ENCODE measurements at places on chromosomes 3 and 15.

DNA sequence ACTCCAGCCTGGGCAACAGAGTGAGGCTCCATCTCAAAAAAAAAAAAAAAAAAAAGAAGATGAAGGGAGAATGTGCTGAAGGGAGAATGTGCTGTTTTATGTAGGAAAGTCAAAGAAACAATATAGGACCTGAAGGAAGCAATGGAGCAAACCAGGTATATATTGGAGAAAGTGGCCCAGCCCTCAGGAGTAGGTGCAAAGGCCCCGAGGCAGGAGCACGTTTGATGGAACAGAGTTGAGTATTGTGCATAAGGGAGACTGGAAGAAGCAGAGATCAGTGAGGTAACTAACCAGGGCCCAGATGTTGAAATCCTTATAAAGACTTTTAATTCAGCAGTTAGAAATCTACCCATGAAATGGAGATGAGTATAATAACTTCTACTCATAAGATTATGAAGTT, 79.6 kb downstream of the MAP2K5 start:
- DNase-seq: no peak

DNA sequence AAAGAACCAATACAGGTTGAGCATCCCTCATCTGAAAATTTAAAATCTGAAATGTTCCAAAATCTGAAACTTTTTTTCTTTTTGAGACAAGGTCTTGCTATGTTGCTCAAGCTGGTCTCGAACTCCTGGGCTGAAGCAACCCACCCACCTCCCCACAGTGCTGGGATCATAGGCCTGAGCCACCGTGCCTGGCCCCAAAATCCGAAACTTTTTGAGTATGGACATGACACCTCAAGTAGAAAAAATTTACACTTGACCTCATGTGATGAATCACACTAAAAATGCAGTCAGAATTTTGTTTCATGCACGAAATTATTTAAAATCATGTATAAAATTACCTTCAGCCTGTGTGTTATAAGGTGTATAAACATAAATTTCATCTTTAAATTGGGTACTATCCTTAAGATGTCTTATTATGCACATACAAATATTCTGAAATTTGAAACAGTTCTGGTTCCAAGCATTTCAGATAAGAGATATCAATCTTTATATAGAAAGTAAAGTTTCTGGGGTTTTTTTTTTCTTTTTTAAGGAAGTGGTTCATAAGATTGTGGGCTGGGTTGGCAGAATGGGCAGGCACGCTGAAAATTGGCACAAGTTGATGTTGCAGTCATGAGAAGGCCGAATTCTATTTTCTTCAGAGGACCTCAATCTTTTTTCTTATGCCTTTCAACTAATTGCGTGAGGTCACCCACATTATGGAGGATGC, 72.5 kb downstream of the SPRED1 start:
- no peak for DNase-seq

DNA sequence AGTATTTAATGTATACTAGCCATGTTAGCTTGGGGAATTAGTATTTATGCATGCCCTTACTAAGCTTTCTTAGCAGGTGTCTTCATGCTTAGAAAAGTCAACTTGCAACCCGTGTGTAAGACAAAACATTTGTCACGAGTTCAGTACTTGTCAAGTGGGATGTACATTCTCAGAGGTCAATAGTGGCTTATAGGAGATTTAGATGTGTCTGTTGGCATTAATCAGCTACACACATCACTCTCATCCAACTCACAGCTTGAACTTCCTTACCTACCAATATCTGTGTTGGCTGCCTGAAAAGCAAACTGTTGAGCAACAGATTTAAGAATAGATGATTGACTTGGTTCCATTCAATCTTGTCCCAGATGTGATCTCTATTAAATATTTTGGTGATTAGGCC, 109.5 kb downstream of the ROBO2 start:
- no peak for DNase-seq

DNA sequence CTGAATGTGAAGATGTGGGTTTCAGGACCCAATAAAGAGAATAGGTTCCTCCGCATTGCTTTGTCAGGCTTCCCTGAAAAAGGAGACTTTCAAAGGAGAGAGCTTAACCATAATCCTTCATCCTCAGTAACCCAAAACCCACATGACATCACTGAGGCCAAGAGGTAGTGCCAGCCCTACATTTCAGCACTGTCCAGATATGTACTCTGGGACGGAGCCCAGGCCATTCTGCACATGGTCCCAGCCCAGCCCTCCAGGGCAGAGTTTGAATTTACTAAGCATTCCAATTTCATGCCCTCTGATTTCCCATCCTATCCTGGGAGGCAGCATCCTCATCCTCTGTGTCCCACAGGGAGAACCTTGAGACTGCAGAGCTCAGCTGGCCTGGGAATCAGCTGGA, 210.5 kb downstream of the GABRB3 start:
- DNase-seq: no peak

DNA sequence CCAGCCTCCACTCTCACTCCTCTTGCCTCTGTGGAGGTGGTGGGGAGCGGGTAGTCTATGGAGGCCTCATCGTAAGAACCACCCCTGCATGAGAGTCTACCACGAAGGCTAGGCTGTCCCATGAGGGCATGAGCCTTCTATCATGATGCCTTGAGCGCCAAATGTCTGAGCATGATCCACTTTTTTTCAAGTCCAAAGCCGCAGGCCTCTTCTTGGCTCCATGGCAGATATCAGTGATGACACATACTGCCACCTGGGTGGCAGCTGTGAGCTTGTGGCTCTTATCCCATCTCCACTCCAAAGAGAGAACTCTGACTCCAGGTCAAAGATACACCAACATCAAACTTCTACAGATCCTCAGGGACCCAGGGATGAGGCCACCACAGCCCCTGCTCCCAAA, 13.5 kb downstream of the POC1A start:
- DNase-seq: no peak

- no peak for DNase-seq
These were observed 4.8 kb downstream of the GLYCTK start for GRCh38 chr3:52292247-52293065.

- no peak for DNase-seq
These were observed 244.5 kb downstream of the CACNA2D3 start for GRCh38 chr3:54366839-54367238.

DNA sequence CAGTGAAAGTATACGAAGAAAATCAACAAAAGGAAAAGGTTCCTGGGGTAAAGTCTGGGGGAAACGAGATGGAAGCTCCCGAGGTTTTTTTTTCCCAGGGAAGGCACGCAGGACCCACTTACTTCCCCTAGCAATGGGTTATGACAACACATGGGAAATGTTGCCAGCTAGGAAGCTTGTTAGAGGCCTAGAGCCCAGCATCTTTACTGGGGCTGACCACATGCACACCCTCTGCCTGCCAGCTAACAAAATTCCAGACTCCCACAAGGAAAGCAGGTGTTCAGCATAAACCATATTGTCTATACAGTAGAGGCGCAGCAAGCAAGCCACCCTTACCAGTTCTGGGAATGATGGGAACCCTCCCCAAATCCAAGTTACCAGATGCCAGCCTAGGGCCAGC, 258.8 kb upstream of the NR2E3 start:
- no peak for DNase-seq
